ENCODE measurements at places on chromosomes 4 and X.

GRCh38 chrX:88735835-88736234, 11.2 kb upstream of the CPXCR1 start:
- DNase-seq: no peak

DNA sequence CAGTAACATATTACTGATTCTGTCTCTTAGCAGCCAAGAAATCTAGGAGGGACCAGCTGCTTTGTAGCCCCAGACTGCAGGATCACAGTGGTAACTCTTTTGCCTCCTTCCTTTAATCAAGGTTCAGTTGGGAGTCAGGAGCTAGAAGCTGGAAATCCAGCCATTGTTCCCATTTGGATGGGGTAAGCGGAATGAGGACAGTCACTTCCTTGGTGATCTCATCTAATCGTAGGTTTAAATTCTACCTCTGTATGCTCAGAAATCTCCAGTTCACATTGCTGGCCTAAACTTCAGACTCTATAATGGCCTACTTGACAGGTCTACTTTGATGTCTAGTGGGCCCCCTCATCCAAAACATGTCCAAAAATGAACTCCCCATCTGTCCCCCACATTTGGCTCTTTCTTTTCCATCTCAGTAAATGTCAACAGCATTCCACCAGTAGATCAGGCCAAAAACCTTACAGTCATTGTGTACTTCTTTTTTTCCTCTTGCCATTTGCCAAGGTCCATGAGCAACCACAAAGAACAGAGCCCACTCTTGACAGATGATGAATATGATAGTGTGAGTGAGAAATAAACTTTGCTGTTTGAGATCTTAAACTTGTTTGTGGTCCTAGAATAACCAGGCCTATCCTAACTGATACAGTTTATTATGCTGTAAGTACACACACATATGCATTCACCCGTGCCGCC, 40.1 kb downstream of the WWC2 start:
- no peak for DNase-seq

DNA sequence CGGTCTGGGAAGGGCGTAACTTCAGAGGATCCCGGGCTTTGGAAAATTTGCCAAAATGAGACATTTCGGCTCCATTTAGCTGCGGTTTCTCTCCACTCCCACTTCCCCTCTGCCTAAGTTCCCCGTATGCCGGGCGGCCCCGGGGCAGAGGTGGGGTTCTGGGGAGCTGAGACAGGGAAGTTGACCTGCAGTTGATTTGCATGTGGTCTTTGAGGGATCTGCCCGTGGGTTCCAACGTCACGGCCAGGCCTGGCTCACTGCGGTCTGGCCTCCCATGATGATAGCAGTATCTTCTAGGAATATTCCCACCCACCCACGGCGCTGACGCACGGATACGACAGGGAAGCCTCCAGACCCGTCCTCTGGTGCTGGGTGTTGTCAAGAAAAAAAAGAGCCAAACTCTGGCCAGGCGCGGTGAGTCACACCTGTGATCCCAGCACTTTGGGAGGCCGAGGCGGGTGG, 27.3 kb upstream of the CRLF2 start:
- DNase-seq: no peak

DNA sequence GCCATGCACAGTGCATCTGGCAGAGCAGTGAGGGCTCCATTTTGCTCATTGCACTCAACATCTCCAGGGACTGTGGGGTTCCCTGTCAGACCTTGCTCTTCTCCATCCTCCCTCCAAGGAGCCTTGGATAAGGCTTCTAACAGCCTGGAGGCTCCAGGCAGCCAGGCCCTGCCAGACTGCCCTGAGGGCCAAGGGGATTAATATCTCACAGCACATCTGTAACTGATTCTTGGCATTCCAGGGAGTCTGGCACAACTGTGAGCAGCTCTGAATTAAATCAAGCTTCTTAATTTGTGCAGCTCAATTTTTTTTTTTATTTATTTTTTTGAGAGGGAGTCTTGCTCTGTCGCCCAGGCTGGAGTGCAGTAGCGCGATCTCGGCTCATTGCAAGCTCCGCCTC, 224.5 kb upstream of the PGRMC2 start:
- DNase-seq: no peak
